Kidney tubule cell (primary cell): ENCODE measurements at places on chromosomes 2 and 18.

DNA sequence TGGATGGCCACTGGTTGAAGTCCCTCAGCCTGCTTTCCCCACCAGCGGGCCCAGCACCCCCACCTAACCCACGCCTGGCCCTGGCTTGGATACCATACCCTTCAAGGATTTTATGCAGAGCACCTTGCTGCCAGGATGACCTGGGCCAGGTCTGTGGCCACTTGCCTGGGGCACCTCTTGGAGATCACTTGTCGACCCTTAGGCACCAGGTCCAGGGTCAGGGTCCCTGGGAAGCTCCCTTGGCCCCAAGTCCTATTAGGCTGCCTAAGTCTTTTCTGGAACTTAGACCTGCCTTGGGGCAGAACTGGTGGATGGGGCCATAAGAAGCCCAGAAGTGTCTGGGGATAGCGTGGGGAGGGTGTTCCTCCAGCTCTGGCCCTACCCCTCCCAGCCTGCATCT, 39.1 kb downstream of the FOSL2 start:
- no peak for DNase-seq

DNA sequence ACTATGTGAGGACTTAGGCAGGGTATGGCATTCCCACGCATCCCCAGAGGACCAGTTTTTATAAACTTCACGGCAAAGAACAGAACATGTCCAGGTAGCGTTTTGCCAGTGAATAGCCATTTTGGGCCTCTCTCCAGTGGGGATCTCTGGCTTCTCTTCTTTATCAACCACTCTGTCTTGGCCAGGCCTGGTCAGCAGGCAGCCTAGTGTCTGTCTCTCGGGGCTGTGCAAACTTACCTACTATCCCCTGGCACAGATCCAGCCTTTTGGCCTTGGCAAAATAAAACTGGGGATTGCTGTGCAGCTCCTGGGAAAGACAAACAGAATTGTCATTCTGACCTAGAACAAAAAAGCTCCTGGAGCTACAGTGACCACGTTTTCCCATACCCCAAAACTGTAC, 14.5 kb downstream of the CAPN14 start:
- DNase-seq = no peak

DNA sequence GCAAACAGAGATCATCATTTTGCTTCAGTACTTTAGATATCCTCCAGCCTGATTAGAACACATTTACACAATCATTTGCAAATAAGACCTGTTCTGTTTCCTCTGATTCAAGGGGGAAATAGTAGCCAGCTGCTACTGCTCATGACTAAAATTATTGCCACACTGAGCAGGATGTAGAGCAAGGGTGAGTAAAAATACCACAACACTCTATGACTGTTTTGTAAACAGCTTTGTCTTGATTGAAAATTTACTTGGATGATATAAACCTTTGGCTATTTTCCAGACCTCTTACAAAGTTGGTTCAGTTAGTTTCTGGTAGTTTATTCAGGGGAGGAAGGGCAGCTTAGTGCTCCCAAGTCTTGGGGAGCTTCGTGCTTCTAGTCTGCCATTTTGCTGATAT, 286.4 kb upstream of the CNTNAP5 start:
- DNase-seq = peak; percentile 1

- peak; percentile 88 for DNase-seq
Measured at GRCh38 chr2:27021253-27022049, 11.3 kb upstream of the TMEM214 start.

DNA sequence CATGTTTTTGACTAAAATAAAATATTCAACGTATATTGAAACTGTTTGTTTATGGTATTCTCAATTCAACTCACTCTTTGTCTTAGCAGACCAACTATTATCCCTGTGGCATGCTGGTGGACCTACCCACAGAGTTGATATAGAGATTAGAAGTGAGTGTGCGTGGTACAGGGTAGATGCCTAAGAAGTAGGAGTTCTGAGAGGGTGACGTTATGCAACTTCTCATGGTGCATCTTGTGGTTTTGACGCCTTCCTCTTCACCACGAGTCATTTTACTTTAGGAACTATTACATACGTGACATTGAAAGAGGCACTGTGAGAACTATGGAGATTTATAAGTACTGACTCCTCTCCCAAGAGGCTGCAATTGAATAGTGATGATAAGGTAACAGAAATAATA, 26.6 kb upstream of the NAPG start:
- DNase-seq = no peak

GRCh38 chr2:120883607-120884440, 148.2 kb downstream of the GLI2 start:
- no peak for DNase-seq

- DNase-seq = no peak
Measured at GRCh38 chr18:38972571-38972970, 1407.0 kb upstream of the CELF4 start.

- no peak for DNase-seq
Measured at GRCh38 chr2:181474222-181474881, 17.2 kb downstream of the ITGA4 start.

- DNase-seq = peak; percentile 34
Measured at GRCh38 chr18:10057894-10058791, 144.3 kb downstream of the VAPA start.

DNA sequence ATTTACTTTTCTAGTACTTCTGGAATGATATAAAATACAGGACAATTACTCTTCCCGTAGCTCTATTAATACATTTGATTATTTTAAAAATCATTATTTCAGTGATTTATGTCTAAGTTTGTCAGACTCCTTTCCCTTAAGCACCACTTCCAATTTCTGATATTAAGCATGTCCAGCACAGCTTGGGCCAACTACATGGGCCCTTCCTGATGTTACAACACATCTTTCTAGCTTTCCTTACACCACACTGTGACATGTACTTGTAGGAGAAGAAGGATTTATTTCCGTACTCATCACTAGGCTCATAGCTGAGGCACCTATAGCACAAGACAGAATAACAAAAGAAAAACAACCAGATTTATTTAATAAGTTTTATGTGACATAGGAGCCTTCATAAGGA, 134.8 kb upstream of the HNRNPA3 start:
- no peak for DNase-seq

GRCh38 chr2:118936936-118937335, 5.1 kb upstream of the MARCO start:
- no peak for DNase-seq

GRCh38 chr18:10182009-10182624, 268.3 kb downstream of the VAPA start:
- DNase-seq = peak; percentile 22

- no peak for DNase-seq
Measured at GRCh38 chr2:232843834-232844233, 26.2 kb upstream of the SNORC start.

DNA sequence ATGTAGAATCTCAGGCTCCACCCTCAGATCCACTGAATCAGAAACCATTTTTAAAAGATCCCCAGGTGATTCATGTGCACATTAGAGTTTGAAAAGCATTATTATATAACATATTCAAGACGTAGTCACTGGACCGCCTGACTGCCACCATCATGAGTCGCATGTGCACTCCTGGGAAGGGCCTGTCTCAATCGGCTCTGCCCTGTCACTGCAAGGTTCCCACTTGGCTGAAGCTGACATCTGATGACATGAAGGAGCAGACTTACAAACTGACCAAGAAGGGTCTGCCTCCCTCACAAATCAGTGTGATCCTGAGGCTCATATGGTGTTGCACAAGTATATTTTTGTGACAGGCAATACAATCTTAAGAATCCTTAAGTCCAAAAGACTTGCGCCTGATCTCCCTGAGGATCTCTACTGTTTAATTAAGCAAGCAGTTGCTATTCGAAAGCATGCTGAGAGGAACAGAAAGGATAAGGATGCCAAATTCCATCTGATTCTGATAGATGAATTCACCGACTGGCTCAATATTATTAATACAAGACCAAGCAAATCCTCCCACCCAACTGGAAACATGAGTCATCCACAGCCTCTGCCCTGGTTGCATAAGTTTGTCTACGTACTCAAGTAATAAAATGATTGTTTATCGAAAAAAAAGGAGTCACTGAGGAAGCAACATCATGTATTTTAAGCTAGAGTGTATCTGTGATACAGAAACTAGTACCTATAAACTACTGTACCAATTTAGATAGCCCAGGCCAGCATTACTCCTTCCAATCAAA, 26.2 kb downstream of the ATAD2B start:
- peak; percentile 80 for DNase-seq

DNA sequence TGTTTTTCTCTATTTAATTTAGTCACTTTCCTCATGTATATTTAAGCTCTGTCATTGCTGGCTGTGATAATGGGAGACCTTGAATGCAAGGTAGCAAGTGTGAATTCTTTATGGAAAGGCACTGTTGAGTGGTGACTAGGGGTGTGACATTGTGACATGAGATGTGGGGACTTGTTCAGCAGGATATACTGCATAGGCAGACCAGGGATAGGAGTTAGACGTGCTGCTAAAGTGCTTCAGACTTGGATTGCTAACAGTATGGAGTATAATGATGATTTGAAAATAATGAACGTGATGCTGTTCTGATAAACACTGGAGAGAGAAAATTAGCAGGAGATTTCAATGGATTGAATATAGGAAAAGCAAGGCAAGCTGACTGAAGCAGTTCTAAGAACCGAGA, 135.1 kb downstream of the NCOA1 start:
- no peak for DNase-seq

- DNase-seq = no peak
Measured at GRCh38 chr18:62211325-62211828, 24.3 kb downstream of the RELCH start.

GRCh38 chr2:182971820-182972547, 66.3 kb downstream of the NCKAP1 start:
- no peak for DNase-seq

DNA sequence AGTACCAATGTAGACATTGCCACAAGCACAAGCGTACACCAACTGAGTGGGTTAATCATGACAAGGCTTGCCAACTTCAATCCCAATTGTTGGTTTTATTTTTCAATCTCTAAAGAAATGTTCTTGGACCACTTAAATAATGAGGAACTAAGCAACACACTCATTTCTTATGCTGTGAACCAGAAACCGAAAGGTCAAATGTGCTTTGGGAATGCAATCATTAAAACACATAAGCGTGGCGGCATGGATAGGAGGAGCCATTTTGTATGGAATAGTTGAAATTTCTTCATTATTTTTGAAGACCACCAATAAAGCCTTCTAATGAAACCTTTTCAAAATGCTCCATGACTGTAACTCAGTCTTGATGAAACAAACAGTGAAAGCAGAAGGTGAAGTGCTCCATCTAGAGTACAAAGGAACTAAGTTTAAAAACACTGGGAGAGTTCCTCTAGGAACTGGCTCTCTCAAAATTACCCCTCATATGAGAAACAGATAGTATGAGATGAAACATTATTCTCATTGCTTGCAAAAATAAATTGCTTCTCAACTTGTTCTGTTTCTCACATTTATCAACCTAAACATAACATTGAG, 113.2 kb upstream of the CHST9 start:
- peak; percentile 30 for DNase-seq

- DNase-seq = no peak
Measured at GRCh38 chr2:187543488-187543887, 10.7 kb downstream of the TFPI start.

GRCh38 chr2:169354244-169354643, 8.1 kb downstream of the LRP2 start:
- DNase-seq = no peak

DNA sequence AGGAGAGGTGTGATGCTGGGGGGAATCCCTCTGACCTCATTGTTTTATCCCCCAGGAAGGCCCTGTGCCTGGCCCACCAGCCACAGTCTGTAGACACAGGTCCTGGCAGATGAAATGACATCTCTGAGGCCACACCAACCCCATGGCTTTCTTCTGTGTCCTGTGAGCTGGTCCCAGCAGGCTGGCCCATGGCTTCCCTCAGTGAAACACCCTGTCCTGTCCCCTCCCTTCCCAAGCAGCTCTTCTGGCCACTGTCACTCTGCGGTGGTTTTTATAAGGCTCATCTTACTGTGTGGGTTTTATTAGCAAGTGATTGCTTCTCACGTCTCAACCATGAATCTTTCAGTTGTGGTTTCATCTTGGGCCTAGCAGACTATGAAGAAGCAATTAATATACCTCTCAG, 102.8 kb upstream of the STPG4 start:
- DNase-seq = no peak

GRCh38 chr18:74286106-74286855, 5.5 kb downstream of the CYB5A start:
- DNase-seq = no peak

- no peak for DNase-seq
Measured at GRCh38 chr2:16374671-16375070, 291.0 kb downstream of the CYRIA start.

DNA sequence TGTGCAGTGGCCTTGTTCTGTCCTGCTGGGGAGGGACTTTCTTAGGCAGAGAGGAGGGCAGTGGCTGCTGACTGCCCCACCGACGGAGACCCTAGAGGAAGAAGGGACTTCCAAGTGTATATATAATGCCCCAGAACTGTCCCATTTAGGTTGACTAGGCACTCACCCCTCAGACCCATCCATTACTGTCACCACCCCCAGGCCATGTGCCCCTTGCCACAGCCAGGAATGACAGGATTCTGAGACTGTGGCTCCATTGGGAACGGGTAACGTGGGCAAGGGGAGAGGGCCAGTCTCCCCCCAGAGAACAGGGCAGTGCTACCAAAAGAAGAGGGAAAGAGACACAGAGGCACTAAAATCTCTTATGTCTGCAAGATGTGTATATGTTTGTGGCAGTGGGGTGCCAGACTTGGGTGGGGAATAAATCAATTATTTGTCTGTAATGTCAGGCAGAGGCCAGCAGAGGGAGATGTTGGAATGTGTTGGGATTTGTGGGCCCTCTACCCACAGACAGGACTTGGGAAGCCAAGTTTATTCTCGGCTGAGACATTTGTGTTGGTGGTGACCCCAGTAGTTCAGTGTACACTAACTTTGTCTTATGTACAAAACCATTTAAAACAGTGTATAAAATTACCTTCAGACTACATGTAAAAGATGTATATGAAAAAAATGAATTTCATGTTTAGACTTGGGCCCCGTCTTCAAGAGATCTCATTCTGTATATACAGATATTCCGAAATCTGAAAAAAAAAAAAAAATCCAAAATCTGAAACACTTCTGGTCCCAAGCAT, 24.0 kb upstream of the TMEM37 start:
- DNase-seq = peak; percentile 65

GRCh38 chr2:45191146-45191863, 182.1 kb upstream of the SIX2 start:
- DNase-seq = no peak

GRCh38 chr2:239589833-239590232, 189.0 kb upstream of the HDAC4 start:
- no peak for DNase-seq

GRCh38 chr2:160568856-160569255, 75.2 kb upstream of the RBMS1 start:
- no peak for DNase-seq

GRCh38 chr2:102708847-102709559, 52.8 kb upstream of the TMEM182 start:
- DNase-seq = peak; percentile 70

- DNase-seq = no peak
Measured at GRCh38 chr18:42828881-42829280, 286.6 kb downstream of the RIT2 start.

GRCh38 chr2:112056626-112056987, 1.5 kb downstream of the TMEM87B start:
- DNase-seq = no peak

- no peak for DNase-seq
Measured at GRCh38 chr2:233010569-233011267, 2.3 kb downstream of the NGEF start.

- DNase-seq = no peak
Measured at GRCh38 chr2:213696442-213696841, 412.2 kb downstream of the SPAG16 start.
